ENCODE measurements at places on chromosomes 11 and 22. TPM values are rescaled to one million over a fixed set of nuclear protein-coding genes. Genes with fewer than 3 reads are reported as not detected.

Gene IRAG1
- 17.6 TPM for total RNA-seq

- DNase-seq: peak; percentile 41
These were observed 56.4 kb downstream of the SGSM3 start for GRCh38 chr22:40426594-40427333.

DNA sequence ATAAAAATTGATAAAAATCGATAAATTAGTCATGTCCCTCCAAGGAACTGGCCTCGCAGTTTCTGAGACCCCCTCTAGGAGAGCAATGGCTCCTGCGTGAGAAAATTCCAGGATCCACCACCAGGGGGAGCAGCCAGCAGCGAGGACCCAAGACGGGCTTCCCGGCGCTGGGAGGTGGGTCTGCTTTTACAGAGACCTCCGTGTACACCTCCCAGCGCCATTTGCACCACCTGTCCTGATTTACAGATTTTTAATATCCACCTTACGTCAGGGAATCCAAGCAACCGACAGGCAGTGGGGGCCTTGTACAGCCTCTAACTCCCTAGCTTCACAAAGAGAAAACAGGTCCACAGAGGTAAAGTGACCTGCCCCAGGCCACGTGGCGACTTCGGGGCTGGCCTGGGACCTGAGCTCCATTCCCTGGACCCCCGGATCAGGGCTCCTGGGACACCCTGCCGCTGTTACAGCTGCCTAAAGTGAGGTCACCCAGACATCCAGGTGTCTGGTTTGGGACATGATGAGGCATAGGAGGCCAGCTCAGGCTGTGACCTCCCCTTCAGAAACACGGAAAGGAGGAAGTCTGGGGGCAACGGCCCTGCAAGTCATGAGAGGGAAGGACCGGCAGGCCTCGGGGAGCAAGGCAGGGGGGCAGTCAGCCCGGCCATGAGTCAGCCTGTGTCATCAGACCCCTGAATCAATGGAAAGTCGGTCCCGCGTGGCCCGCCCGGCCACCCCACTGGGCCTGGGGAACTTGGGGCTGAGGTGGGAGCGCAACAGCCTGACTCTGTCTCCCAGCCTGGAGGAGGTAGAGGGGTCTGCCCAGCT, 3.5 kb downstream of the OSM start:
- DNase-seq: peak; percentile 71

- DNase-seq: peak; percentile 91
These were observed 37.8 kb downstream of the SCN3B start for GRCh38 chr11:123616505-123617198.

GRCh38 chr11:105148241-105148640, 8.7 kb upstream of the CARD18 start:
- no peak for DNase-seq

Gene TIMP3
- total RNA-seq: 329 TPM

- DNase-seq: peak; percentile 6
These were observed 12.0 kb downstream of the STX3 start for GRCh38 chr11:59767225-59767611.

DNA sequence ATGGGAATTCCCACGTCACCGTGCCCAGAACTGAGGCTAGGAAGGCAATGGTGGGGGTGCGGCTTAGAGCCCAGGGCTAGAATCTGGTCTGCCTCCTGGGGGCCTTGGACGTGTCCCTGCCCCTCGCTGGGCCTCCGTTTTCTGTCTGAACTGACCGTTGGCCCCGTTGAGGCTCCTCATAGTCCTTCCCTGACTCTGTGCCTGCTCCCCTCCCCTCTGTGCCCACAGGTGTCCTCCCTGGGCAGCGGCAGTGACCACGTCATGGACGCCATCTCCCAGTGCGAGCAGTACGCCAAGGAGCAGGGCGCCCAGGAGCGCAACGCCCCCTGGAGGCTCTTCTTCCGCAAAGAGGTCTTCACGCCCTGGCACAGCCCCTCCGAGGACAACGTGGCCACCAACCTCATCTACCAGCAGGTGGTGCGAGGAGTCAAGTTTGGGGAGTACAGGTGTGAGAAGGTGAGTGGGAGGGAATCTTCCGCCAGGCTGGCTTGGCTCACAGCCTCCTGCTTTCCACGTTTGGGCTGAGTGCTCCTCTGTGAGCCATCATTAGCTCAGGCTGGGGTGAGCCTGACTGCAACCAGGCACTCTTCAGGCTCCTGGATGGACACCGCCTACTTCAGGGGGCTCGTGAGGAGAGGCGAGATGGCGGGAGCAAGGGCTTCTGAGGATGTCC, 63.9 kb downstream of the MYO7A start:
- peak; percentile 9 for DNase-seq

- DNase-seq: peak; percentile 84
These were observed 4.5 kb upstream of the CREB3L1 start for GRCh38 chr11:46272816-46273427.

Gene TBX1
- total RNA-seq: 2.8 TPM

DNA sequence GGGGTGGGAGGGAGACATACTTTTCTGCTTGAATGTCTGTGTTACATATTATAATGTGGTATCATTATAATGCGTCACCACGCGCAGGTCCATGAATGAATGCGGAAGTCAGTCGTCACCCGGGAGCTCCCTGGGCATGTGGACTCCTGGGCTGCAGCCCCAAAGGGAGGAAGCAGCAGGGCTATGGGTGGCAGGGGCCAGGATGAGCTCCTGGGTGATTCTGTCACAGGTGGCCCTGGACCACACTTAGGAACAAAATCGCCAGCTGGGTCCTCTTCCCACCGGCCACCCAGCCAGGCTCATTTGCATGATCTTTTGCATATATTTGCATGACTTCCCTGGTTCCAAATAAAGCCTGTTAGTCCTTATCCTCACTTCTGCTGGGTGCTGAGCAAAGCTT, 51.2 kb downstream of the KCNJ4 start:
- no peak for DNase-seq

DNA sequence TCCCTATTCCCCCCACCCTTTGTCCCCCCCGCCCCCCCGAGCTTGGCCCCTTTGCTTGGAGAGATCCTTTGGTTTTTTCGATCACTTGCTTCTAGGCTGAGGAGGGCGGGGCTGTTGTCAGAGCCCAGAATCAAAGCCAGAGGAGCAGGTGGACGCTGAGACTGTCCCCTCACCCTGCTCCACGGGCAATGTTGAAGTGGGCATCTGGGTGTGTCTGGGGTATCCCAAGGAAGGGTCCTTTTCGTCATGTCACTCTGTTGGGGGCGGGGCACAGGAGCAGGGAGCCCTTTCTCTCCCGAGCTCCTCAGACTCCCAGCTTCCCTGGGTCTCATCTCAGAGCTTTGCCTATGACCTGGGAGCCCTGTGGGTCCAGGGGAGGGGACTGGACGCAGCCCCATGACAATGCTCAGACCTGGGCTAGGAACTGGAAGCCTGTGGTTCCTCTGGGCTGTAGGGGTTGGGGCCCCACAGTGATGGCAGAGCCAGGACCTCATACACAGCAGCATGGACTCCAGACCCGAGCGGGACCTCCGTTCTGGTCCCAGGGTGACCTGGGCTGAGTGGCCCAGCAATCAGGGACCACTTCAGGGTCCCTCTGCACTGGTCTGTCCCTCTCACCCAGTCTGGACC, 2.9 kb upstream of the APOBEC3A start:
- no peak for DNase-seq

Gene TMEM151A
- 0.27 TPM for total RNA-seq

DNA sequence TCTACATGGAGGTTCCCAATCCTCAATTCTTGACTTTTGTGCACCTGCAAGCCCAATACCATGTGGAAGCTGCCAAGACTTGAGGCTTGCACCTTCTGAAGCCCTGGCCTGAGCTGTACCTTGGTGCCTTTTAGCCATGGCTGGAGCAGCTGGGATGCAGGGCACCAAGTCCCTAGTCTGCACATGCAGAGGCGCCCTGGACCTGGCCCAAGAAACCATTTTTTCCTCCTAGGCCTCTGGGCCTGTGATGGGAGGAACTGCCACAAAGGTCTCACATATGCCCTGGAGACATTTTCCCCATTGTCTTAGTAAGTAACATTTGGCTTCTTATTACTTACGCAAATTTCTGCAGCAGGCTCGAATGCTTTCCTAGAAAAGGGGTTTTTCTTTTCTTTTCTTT, 431.9 kb upstream of the ANO5 start:
- DNase-seq: no peak

Gene RIMBP3B
- total RNA-seq: 0.09 TPM

DNA sequence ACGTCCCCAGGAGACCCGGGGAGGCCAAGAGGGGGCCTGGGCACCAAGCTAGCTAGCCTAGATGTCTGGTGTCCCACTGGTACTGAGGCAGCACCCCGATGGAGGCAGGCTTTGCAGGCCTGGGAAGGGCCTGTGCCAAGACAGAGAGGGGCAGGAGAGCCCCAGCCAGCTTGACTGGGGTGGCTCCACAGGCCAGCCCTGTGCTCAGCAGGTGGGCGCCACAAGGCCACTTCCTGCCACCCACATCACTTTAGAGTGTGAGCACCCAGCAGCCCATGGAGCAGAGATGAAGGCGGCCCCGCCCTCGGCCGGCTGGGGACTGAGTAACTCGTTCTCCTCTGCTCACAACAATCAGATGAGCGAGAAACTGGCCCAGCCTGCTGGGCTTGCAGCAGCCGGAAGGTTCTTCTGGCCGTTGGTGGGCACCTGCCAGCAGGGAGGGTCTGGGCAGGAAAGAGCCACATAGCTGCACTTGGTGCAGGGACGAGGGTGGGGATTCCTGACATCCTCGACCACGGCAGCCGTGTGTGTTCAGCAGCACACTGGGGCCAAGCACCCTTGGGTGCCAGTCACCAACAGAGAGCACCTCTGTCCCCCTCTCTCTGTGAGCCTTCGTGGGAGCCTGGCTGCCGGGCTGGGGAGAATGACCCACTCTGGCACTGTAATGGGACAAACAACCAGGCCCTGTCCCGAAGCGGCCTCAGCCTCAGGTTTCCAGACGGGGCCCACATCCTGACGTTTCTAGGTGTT, 7.6 kb downstream of the OSBPL5 start:
- DNase-seq: no peak

Gene OR51B4
- total RNA-seq: not detected

Gene MOGAT2
- total RNA-seq: not detected

Gene CREBZF
- total RNA-seq: 50.9 TPM

DNA sequence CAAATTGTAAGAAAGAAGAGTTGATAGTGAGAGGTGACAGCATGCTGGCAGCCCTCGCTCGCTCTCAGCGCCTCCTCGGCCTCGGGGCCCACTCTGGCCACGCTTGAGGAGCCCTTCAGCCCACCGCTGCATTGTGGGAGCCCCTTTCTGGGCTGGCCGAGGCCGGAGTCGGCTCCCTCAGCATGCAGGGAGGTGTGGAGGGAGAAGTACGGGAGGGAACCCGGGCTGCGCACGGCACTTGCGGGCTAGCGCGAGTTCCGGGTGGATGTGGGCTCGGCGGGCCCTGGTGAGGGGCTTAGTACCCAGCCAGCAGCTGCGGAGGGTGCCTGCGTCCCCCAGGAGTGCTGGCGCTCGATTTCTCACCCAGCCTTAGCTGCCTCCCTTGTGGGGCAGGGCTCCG, 539.7 kb upstream of the CCDC179 start:
- DNase-seq: no peak

Gene RASSF10
- not detected for total RNA-seq

GRCh38 chr11:73271936-73272679, at the start of gene P2RY6:
TSS of gene P2RY6 (plus strand) at chr11:73272338. CDS start at chr11:73296519, 24,181 bp downstream.
- peak; percentile 34 for DNase-seq

DNA sequence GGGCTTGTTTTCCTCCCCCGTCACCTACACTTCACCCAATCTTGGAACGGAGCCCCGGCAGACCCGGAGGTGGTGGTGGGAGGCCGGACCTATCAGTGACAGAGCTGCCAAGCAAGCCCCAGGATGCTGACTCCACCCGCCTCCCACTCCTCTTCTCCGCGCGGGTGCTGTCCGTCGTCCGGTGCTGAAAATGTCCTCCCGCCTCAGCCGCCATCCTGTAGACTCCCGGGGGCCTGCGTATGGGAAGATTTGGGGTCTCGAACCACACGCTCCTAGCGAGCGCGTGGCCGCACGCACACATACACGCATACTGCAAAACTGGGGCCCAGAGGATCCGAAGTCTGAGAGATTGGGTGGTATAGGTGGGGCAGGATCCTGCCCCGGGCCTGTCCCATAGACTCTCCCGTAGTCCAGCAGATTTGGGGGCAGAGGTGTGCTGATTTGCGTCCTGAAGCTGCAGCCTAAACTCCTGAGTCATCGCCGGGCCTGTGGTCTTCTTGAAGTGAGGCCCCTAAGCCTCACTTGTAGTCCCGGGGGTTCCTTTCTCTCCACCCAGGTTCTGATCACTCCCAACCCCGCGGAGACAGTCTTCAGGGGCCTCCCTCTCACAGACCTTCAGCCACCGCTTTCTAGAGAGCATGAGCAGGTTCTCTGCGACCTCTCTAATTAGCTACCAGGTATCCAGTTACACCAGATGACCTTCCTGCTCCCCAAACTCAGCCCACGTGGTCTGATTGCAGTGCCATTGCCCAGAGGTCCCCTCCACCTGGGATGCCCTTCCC, 796 bp upstream of the YIF1A start:
- DNase-seq: no peak

DNA sequence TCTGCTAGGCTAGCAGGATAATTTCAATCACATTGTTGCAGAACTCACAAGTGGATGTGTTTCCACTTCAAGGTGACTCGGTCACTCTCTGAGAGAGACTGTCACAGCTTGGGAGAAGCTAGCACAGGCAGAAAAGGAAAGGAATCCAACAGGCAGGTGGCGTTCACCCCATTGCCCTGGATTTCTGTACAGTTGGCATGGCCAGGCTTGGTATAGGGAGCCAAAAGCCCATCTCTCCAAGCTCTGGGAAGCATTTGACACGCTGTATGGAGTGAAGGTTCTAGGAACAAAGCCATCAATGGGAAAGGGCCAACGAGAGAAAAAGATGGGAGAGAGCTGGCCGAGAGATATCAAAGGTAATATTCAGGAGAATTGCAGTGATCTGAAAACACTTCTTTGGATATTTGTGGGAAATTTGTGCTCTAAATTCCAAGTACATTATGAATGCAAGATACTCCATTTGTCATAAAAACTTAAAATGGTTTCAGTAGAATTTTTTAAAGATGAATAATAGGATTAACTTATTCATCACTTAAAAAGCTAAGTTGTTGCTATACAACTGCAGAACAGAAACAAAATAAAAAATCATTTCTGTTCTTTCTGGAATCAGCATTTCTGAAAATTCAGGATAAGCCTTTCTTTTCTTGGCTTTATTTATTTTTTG, 223.5 kb upstream of the NTM start:
- DNase-seq: no peak

DNA sequence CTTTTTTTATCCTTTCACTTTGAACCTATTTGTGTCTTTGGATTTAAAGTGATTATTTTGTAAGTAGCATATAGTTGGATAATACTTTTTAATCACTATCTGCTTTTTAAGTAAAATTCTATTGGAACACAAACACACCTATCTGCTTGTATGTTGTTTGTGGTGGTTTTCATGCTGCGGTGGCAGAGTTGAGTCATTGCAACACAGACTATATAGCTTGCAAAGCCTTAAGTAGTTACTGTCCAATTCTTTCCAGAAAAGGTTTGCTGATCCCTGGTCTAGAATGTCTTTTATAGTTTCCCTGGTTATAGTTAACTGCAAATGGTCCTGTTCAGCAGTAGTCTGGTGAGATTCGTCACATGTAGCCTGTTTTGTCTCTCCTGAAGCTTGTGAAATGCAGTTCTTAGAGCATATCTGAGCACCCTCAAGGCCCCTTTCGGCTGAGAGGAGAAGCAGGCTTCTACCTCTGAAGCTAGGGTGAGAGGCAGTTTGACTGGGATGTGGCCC, 21.5 kb downstream of the SHANK3 start:
- DNase-seq: peak; percentile 20
